Heart right ventricle (tissue), 16 donors: ENCODE measurements at places on chromosomes 16 and 17. TPM values are rescaled to one million over a fixed set of nuclear protein-coding genes. Genes with fewer than 3 reads are reported as not detected.

DNA sequence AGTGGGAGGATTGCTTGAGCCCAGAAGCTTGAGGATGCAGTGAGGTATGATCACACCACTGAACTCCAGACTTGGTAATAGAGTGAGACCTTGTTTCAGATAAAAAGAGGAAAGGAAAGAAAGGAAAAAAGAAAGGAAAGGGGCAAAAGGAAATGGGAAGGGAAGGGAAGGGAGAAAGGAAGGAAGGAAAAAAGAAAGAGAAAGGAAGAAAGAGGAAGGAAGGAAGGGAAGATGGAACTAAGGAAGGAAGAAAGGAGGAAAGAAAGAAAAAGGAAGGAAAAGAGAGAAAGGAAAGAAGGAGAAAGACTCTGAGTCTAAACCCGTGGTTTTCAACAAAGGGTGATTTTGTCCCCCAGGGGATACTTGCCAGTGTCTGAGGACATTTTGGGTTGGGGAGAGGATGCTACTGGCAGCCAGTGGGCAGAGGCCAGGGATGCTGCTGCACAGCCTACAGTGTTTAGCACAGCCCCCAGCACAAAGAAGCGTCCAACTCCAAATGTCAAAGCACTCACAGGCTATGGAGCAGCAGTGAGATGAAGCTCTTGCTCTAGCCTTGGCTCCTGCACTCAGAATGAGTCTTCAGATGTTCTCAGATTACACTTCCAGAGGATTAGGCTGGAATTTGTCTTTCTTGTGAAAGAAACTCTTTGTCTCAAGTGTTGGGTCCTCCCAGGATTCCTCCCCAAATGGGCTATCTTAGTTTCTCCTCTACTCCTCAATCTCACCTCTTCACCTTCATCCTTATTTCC lies 64.2 kb downstream of the BMERB1 start:
- H3K27me3 ChIP-seq, result no peaks in the 10 kb centered on the region
- DNase-seq, result no peak
- H3K27ac ChIP-seq, result no peak overlapping the region
- no peaks in the 10 kb centered on the region for H3K36me3 ChIP-seq

DNA sequence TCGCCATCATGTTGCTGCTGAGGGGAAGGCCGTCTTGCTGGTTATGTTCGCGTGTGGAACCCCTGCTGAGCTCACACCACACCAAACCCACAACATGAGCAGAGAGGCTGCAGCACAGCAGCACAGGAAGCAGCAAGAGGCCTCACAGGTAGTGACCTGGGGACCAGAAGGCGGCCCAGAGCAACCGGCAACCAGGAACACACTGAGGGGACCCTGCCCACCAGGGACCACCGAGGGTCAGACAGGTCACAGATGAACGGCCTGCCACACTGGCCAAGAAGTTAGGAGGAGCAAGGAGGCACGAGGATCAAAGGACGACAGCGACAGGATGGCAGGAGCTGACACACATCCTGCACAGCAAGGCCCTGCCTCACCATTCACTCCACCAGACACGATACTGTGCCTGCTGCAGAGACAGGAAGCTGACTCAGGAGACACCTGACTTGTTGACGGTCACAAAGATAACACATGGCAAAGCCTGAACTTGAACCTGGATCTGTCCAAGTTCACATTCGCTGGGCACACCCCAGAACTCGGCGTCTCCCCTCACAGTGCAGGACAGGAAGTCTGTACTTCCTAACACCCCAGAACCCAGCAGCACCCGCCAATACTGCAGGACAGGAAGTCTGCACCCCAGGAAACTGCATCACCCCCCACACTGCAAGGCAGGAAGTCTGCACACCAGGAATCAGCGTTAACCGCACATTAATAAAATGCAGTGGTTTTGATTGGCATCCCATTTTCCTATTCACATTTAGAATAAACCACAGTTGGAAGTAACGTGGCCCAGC lies 98.5 kb downstream of the ZNF778 start:
- H3K4me1 ChIP-seq, result peaks cover 91% of the 10 kb centered on the region
- peaks cover 3% of the 10 kb centered on the region for H3K36me3 ChIP-seq
- H3K4me3 ChIP-seq, result no peak overlapping the region
- no peaks in the 10 kb centered on the region for H3K27me3 ChIP-seq
- H3K27ac ChIP-seq, result peak overlapping the region; percentile 52

Gene TUBB3
- 3.5 TPM for total RNA-seq

Gene LRRC45
- 10.4 TPM for total RNA-seq

Gene MYH11
- 9.8 TPM for total RNA-seq
